ENCODE measurements at places on chromosomes 1 and 21.

DNA sequence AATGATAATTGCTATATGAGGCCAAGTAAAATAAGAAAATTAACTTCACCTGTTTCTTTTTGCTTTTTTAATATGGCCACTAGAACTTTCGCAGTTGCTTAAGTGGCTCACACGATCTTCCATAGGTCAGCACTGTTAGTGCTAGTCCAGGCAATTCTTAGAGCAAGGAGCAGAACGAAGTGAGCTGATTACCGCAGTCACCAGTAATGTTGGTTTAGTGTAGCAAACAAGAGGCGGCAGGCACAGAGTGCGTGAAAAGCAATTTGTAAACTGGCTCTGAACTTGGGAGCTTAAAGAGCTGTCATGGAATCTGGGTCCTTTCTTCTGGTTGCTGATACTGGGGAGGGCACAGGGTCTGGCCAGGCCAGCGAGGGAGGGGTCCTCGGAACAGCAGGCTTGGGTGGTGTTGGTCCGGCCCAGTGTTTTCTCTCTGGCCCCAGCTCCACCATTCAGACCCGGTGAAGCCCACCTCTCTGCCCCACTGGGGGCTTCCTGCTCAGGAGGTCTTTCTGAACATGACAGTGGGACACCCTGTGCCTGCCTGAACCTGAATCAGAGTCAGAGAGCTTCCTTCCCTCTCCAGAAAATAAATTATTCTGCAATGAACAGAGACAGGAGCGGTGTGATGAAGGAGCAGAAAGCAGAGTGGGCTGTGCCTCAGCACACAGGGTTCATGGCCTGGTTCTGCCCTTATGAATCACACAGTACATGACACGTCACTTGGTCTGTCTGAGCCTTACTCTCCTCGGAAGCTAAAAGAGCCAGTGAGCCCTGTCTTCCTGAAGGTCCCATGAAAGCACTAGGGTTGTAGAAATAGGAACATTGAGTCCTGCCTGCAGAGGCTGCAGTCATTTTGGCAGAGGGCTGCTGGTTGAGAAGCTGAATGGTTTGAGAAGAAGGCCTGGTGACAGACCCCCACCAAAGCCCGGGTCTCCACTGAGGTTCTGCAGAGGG, 11.9 kb downstream of the ETS2 start:
- DNase-seq = no peak

DNA sequence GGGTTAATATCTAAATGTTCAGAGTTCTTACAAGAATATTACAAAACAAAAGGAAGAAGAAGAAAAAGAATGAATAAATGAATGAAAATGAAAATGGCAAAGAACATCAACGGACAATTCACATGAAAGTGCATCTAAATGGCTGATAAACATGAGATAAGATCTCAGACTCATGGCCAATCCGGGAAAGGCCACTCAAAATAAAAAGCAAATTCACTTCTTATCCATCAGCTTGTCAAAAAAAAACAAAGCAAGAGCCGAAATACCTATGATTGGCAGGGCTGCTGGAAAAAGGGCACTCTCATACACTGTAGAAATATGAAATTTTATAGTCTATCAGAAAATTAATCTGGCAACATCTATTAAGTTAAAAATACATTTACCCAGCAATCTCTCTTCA, 103.6 kb upstream of the EDEM3 start:
- no peak for DNase-seq

DNA sequence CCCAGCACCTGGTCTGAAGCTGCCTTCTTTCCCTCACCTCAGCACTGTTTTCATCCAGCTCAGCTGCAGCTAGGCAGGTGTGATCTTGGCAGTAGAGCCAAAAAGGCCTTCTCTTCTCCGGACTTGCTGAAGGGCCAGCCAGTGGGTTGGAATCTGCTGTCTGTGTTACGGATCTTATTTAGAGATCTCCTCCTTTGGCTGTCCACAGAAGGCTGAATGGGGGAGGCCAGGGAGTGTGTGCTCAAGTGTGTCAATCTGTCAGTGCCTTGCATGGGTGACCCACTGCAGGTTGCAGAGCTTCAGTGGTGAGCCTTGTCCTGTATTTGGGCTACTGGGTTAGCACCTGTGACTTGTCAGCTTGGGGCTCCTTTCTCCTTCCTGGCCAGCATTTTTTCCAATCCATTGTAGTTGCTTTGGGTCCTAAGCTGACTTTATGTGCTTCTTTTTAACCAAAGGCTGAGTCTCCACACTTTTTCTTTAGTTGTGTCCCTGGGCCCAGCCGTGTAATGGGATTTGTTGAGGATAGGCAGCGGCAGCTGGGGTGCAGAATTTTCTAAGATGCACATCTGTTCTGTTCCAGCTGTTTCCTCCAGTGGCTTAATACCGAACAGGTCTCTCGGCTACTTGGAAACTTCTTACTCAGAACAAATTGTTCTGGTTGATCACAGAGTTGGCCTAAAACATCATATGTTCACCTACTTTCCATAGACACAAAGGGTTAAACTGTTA, 126.8 kb downstream of the PEX14 start:
- no peak for DNase-seq

DNA sequence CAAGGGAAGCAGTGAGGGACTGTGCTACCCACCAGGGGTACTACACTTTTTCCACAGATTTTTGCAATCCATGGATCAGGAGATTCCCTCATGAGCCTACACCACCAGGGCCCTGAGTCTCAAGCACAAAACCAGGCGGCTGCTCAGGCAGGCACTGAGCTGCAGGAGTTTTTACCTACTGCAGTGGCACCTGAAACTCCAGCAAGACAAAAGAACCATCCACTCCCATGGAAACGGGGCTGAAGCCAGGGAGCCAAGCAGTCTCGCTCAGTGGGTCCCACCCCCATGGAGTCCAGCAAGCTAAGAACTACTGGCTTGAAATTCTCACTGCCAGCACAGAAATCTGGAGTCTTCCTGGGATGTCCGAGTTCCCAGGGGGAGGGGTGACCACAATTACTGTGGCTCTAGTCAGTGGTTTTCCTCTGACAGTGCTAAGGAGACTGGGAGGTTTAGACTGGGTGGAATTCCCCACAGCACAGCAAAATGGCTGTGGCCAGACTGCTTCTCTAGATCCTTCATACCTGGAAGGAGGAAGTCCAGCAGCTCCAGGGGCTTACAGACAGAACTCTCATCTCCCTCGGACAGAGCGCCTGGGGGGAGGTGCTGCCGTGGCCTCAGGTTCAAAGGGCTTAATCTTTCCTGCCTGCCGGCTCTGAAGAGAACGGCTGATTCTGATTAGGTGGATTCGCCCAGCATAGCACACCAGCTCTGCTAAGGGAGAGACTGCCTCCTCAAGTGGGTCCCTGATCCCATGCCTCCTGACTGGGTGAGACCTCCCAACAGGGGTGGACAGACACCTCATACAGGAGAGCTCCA, 437.8 kb downstream of the LTN1 start:
- peak; percentile 22 for DNase-seq

GRCh38 chr1:154404984-154405746, at the start of gene IL6R:
IL6R (plus strand) TSS chr1:154405343; CDS start chr1:154405630, 287 bp downstream.
- DNase-seq = peak; percentile 95

DNA sequence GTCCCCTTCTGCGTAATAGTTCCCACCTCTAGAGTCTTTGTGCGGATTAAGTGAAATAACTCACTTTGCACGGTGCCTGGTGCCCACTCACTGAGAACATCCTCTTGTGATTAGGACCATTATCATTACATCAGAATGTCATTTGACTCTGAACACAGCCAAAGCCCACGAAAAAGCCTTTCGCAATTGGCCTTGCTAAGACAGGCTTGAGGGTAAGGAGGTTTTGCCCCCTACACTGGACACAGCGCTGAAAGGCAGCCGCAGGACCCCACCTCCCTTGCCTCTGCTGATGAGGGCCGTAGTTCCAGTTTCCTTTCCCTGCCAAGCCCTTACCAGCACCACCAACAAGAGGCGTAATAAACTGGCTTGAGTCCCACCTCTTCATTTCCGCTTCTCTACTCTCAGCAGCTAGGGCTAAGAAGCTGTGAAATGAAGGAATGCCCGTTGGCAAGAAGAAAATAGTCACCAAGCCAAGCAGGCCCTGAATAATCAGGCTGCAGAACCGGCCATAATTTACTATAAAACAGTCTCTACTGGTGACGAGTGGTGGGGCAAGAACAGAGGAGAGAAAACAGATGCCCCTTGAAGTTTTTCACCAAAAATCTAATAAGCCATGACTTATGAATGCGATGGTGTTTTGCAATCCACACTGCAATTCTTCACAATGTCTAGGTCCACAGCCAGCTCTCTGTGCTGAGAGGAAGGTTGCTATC, 53.1 kb downstream of the SH3GLB1 start:
- peak; percentile 65 for DNase-seq

DNA sequence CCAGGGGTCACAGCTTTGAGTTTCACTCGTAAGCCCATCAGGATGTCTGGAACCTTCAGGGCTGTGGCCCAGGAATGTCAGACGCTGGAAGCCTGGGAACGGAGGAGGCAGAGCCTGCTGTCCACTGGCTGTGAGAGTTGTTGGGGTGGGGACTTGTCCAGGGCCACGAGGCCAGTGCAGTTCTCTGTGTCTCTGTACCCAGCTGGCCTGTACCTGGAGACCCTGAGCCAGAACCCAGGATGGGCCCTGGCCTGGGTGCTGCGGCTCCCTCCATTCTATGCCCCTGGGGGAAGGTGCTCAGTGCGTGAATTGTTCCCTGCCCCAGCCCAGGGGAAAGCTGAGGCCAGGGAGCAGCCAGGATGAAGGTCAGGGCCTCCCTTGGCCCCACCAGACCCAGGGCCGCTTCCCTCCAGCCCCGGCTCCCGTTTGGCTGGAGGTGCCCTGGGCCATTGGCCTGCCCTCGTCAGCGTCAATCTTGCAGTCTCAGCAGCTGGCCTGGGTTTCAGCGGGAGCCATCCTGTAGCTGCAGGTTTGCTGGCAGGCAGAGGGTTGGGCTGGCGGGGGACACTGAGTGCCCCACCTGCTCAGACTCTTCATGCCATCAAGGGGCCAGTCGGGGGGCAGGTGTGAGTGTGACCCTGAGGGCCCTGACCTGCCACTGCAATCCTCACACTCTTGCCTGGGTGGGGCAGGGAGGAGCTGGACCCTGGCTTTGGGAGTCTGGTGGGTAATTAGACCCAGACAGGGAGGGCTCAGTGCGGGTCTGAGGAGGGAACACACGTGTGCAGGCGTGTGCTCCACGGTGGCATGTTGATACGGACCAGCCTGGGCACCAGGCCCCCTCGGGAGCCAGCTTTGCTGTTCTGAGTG, 724 bp upstream of the CALML6 start:
- no peak for DNase-seq

GRCh38 chr1:67058242-67058641, 4.3 kb upstream of the SLC35D1 start:
- no peak for DNase-seq

DNA sequence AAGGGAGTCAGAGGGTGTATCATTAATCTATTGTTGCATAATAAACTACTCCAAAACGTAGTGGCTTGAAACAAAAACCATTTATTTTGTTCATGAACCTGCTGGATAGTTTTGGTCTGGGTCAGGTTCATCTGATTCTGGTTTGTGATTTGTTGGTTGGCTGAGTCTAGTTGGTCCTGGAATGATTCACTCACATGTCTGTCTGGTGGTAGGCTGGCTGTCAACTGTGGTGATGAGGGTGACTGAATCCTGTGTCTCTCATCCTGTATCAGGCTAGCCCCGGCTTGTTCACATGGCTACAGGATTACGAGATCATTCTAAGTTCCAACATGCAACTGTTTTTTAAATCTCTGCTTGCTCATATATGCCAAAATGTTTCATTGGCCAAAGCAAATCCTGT, 22.5 kb upstream of the SIKE1 start:
- DNase-seq = no peak

DNA sequence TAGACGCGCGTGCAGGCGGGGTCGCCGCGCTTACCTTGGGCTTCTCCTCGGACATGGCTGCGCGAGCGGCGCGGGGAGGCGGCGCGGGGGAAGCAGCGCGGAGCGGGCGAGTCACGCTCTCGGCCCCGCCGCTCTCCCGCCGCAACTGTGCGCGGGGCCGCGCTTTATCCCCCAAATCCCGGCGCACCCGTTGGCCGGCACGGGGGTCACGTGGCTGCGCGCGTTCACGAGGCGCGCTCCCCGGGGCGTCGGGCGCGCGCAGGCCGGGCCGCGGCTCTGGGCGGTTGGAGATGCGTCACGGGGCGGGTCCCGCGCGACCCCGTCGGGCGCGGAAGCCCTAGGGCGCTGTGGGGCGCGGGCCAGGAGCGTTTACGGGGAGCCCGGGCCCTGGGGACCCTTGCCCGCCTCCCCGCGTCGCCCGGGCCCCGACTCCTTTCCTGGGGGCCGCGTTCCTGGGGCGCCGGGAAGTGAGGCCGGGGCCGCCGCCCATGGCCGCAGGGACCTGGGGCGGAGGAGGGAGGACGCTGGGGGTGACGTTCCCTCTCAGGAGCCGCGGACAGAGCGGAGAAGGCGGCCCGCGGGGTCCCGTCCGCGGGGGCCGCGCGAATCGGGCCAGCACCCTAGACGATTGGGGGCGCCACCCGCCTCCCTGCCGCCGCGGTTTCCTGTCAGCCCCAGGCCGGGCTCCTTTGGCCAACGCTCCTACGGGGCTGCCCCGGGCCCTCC, at the start of gene SUMO3:
SUMO3 (minus strand) TSS at position 149 of the 726 bp plus-strand sequence; CDS start at position 55, 94 bp downstream.
- DNase-seq = peak; percentile 79

- DNase-seq = peak; percentile 44
These were observed 8.1 kb downstream of the COL18A1 start for GRCh38 chr21:45412909-45413611.

- DNase-seq = no peak
These were observed 69.2 kb upstream of the SSBP3 start for GRCh38 chr1:54475357-54475881.

DNA sequence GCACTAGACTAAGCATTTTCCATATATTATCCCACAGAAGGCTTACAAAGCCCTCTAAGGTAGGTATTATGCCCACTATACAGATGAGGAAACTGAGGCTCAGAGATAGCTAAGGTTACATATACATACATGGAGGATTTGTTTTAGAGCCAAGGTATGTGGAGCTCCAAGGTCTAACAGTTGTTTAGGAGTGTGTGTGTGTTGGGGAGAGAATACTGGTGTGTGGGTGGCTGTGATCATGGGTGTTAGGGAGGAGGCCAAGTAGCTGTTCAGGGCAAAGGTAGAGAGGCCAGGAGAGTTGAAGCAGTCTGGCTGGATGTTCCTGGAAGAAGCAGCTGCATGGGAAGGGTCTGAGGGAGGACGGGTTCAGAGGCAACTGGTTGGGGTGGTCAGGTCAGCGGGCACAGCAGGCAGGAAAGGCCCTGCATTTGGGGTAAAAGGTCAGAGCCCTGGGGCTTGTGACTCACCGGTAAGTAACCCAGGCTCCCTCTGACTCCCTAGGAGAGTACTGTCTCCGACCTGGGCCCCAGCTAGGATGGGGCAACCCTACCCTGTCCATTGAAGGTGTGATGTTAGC, 5.1 kb upstream of the LDLRAP1 start:
- no peak for DNase-seq

DNA sequence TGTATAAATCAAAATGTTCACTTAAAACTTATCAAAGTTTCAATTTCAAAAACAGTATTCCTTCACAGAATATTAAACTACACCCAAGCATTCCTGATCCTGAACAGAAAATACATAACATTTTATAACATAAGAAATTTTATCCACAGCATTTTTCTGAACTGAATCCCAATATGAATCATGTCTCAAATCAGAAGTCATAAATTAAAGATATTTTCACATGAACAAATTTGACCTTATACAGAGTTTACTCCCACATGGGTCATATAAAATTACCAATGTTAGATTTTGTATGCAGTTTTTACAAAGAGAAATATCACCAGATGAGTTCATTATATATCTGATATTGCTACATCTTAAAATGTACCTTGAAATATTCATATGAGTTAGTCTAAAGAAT, 48.6 kb upstream of the ASPM start:
- DNase-seq = peak; percentile 38

GRCh38 chr1:10863886-10864285, 67.4 kb upstream of the CASZ1 start:
- DNase-seq = no peak

- DNase-seq = no peak
These were observed 5.8 kb downstream of the CELSR2 start for GRCh38 chr1:109255097-109255651.
